PC-9 (cell line): ENCODE measurements at places on chromosomes 5 and 9. TPM values are rescaled to one million over a fixed set of nuclear protein-coding genes. Genes with fewer than 3 reads are reported as not detected.

DNA sequence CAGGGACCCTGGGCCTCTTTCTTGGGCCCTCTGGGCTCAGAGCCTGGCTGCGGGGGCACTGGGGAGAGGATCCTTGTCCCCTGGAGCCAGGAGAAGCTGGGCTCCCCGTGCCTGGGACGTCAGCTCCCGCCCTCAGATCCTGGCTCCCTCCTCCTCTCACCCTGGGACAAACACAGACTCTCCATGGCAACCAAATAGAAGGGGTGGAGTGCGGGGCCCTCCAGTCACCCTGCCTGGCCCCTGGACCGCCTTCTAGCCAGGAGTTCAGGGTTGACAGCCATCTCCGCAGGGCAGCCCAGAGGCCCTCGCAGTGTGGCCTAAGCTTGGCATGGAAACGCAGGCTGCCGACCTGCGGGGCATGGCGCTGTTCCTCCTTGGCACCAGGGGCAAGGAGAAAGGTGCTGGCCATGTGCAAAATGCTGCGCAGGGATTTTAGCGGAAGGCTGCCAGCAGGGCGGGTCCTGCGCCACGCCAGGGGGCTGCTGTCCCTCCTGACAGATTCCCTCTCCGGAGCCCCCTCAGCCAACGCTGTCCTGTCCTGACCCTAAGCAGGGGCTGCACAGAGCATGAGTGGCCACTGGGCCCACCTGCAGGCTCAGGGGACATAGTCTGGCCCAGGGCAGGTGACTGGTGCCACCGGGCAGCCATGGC is 1.0 kb downstream of the ZDHHC11 start:
- no peaks in the 10 kb centered on the region for H3K4me1 ChIP-seq
- H3K4me3 ChIP-seq = no peak overlapping the region
- no peak overlapping the region for H3K27ac ChIP-seq
- DNase-seq = no peak
- no peaks in the 10 kb centered on the region for H3K36me3 ChIP-seq
- H3K27me3 ChIP-seq = peaks cover 41% of the 10 kb centered on the region

GRCh38 chr5:38670878-38671277 is 114.4 kb upstream of the LIFR start:
- H3K27ac ChIP-seq = no peak overlapping the region
- 0 out of 2 replicates have a peak, but pooled peaks cover 9% of the 10 kb centered on the region for H3K4me1 ChIP-seq
- no peaks in the 10 kb centered on the region for H3K27me3 ChIP-seq
- no peak for DNase-seq

DNA sequence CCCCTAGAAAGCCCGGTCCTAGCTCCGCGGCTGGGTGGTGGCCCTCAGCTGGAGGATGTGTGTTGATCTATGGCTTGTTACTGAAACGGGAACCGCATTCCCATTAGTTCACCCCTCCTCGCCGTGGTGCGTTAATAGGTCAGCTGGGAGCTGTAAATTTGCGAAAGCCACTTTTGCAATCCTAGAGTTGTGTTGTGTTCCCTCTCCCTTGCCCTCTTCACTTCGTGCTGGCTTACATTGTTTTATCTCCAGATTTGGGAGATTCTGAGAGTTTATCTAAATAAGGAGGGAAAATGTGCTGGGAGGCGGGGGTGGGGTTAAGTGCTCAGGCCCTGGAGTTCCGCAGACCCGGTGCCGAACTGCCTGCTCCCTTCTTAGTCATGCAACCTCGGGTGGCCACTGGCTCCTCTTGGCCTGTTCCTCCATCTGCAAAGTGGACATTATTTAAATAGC is 62.8 kb downstream of the HMCN2 start:
- H3K36me3 ChIP-seq = no peaks in the 10 kb centered on the region
- no peak overlapping the region for H3K27ac ChIP-seq
- H3K27me3 ChIP-seq = peaks cover 60% of the 10 kb centered on the region
- H3K4me3 ChIP-seq = no peak overlapping the region
- no peak for DNase-seq

DNA sequence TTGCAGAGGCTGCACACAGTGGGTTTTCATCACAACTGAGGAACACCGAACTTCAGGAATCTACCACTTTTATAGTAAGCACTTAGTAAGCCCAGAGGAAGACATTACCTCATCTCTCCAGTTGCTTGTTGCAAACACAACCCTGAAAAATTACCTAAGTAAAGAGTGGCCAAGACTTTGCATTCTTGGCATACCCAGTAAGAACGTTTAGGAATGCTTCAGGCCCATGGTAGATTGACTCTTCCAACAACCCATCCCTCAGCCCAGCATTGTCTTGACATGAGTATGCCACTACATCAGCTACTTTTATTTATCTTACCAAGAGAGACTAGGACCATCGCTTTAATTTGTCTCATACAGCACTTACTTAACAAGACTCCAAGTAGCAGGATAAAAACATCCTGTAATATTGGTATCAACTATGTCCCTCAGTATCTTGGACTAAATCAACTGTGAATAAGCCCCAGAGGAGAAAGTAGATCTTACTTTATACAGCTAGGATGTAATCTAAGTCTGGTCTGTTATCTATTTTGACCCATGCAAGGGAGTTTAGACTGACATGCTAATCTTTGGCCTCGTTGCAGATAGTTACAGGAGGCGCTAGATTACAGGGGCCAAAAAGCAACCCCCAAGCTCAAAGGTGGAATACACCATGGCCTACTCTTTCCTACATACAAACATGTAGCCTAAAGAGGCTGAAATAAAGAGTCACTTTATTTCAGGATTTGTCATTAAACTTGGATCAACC is 114.9 kb downstream of the INVS start:
- no peaks in the 10 kb centered on the region for H3K27me3 ChIP-seq
- no peak for DNase-seq
- no peak overlapping the region for H3K27ac ChIP-seq

GRCh38 chr5:135584276-135584675 is 5.5 kb upstream of the CXCL14 start:
- no peak overlapping the region for H3K4me3 ChIP-seq
- no peaks in the 10 kb centered on the region for H3K36me3 ChIP-seq
- H3K27me3 ChIP-seq = peaks cover 89% of the 10 kb centered on the region
- no peak for DNase-seq
- H3K27ac ChIP-seq = no peak overlapping the region

- H3K27ac ChIP-seq = no peak overlapping the region
- H3K4me3 ChIP-seq = no peak overlapping the region
- no peaks in the 10 kb centered on the region for H3K27me3 ChIP-seq
- no peaks in the 10 kb centered on the region for H3K36me3 ChIP-seq
- peaks cover 9% of the 10 kb centered on the region for H3K4me1 ChIP-seq
- no peak for DNase-seq
Measured at GRCh38 chr9:121954477-121955140, 138.5 kb downstream of the TTLL11 start.

Gene RAD17
- total RNA-seq = 21.1 and 22.4 TPM in 2 replicates

DNA sequence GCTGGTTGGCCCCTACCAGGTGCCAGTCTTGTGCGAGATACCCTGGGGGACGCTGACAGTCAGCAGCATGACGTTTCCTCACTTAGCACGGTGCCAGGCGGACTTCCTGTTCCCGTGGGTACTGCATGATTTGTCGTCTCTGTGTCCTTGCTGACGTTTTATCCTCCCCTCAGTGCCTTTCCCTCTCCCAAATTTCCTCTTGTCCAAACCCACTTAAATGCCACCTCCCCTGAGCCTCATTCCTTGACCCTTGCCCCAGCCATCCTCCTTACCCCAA is 60.6 kb upstream of the SAP30L start:
- no peak overlapping the region for H3K27ac ChIP-seq
- no peak overlapping the region for H3K4me3 ChIP-seq
- H3K36me3 ChIP-seq = peaks cover 15% of the 10 kb centered on the region

GRCh38 chr5:151093476-151093889 is 12.6 kb upstream of the TNIP1 start:
- no peaks in the 10 kb centered on the region for H3K36me3 ChIP-seq
- peaks cover 50% of the 10 kb centered on the region for H3K4me1 ChIP-seq
- H3K4me3 ChIP-seq = peak overlapping the region; percentile 35; the same call in 1 of the 2 replicates
- peak; percentile 98 for DNase-seq

DNA sequence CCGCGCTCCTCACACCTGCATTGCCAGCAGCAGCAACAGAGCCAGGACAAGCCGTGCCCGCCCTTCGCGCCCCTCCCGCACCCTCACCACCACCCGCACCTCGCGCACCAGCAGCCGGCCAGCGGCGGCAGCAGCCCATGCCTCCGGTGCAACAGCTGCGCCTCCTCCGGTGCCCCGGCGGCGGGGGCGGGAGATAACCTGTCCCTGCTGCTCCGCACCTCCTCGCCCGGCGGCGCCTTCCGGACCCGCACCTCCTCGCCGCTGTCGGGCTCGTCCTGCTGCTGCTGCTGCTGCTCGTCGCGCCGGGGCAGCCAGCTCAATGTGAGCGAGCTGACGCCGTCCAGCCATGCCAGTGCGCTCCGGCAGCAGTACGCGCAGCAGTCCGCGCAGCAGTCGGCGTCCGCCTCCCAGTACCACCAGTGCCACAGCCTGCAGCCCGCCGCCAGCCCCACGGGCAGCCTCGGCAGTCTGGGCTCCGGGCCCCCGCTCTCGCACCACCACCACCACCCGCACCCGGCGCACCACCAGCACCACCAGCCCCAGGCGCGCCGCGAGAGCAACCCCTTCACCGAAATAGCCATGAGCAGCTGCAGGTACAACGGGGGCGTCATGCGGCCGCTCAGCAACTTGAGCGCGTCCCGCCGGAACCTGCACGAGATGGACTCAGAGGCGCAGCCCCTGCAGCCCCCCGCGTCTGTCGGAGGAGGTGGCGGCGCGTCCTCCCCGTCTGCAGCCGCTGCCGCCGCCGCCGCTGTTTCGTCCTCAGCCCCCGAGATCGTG is 517 bp downstream of the KCNN2 start:
- no peak overlapping the region for H3K27ac ChIP-seq
- H3K4me1 ChIP-seq = no peaks in the 10 kb centered on the region
- no peaks in the 10 kb centered on the region for H3K27me3 ChIP-seq
- H3K4me3 ChIP-seq = no peak overlapping the region

GRCh38 chr5:78677777-78678668 is 29.5 kb upstream of the LHFPL2 start:
- DNase-seq = peak; percentile 65
- peaks cover 33% of the 10 kb centered on the region for H3K4me1 ChIP-seq
- H3K4me3 ChIP-seq = peak overlapping the region; percentile 18; the same call in 1 of the 2 replicates

- no peaks in the 10 kb centered on the region for H3K27me3 ChIP-seq
- H3K27ac ChIP-seq = no peak overlapping the region
- H3K4me3 ChIP-seq = no peak overlapping the region
Measured at GRCh38 chr9:136719195-136719880, 7.0 kb downstream of the DIPK1B start.

Gene CETN3
- total RNA-seq = 29.3 and 35.6 TPM in 2 replicates

Gene ECM2
- 1.9 and 3.1 TPM in 2 replicates for total RNA-seq

Gene WNK2
- 44.6 and 61.3 TPM in 2 replicates for total RNA-seq

Gene FCHSD1
- total RNA-seq = 36.4 and 36.6 TPM in 2 replicates

GRCh38 chr9:33381231-33381791 is 21.1 kb downstream of the AQP7 start:
- no peak overlapping the region for H3K27ac ChIP-seq
- no peaks in the 10 kb centered on the region for H3K27me3 ChIP-seq
- no peaks in the 10 kb centered on the region for H3K4me1 ChIP-seq
- no peak for DNase-seq

- H3K36me3 ChIP-seq = no peaks in the 10 kb centered on the region
- no peaks in the 10 kb centered on the region for H3K4me1 ChIP-seq
- no peak for DNase-seq
- no peak overlapping the region; the same call in 1 of the 2 replicates for H3K4me3 ChIP-seq
- no peak overlapping the region for H3K27ac ChIP-seq
Measured at GRCh38 chr9:132242621-132243155, 80.8 kb downstream of the NTNG2 start.

Gene LCN15
- not detected in 2 replicates for total RNA-seq

- no peak overlapping the region for H3K4me3 ChIP-seq
- H3K27ac ChIP-seq = no peak overlapping the region
- DNase-seq = no peak
Measured at GRCh38 chr5:118371973-118372831, 616.1 kb downstream of the DTWD2 start.

Gene GFM2
- total RNA-seq = 38.5 and 39.8 TPM in 2 replicates

Gene ADGRV1
- 1.0 and 1.2 TPM in 2 replicates for total RNA-seq

GRCh38 chr5:172858511-172858989 is 24.5 kb downstream of the ERGIC1 start:
- H3K4me3 ChIP-seq = peak overlapping the region; percentile 27; the same call in 1 of the 2 replicates
- H3K36me3 ChIP-seq = 0 out of 2 replicates have a peak, but pooled peaks cover under 1% of the 10 kb centered on the region
- no peaks in the 10 kb centered on the region for H3K27me3 ChIP-seq
- H3K27ac ChIP-seq = peak overlapping the region; percentile 99

Gene ANKRD20A1
- not detected in 2 replicates for total RNA-seq

Gene MORN5
- total RNA-seq = not detected in 2 replicates

Gene KIF24
- total RNA-seq = 4.5 and 6.9 TPM in 2 replicates

Gene NEUROG1
- total RNA-seq = not detected in 2 replicates
